Breast epithelium (tissue), 4 donors: ENCODE measurements at places on chromosomes 1 and 21. TPM values are rescaled to one million over a fixed set of nuclear protein-coding genes. Genes with fewer than 3 reads are reported as not detected.

- no peak for DNase-seq
Measured at GRCh38 chr1:91583326-91583755, 82.7 kb downstream of the CDC7 start.

GRCh38 chr1:189783456-189783855 is 694.2 kb downstream of the BRINP3 start:
- DNase-seq: no peak

DNA sequence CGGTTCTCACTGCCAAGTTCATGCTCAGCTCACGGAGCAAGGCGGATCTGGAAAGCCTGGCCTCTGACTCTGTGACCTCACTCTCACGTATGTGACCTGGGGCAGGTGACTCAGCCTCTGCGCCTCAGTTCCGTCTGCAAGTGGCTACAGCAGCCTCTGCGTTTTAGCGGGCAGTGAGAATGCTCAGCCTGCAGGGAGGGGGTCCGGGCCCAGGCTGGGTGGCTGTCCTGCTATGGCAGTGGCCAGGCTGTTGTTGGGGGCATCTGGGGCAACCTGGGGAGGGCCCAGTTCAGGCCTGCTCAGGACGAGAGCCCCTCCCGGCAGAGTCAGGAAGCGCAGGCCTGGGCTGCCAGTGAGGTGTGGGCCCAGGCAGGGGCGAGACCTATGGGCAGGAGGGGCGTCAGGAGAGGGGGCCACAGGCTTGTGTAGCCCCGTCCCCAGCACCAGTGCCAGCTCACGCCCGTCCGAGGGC is 27.9 kb downstream of the ARHGEF16 start:
- peak; percentile 78 for DNase-seq

The SPRR1A gene
- total RNA-seq: not detected

- DNase-seq: peak; percentile 68
Measured at GRCh38 chr1:45802343-45803298, 791 bp upstream of the MAST2 start.

The GJC2 gene
- 1.3 TPM for total RNA-seq

DNA sequence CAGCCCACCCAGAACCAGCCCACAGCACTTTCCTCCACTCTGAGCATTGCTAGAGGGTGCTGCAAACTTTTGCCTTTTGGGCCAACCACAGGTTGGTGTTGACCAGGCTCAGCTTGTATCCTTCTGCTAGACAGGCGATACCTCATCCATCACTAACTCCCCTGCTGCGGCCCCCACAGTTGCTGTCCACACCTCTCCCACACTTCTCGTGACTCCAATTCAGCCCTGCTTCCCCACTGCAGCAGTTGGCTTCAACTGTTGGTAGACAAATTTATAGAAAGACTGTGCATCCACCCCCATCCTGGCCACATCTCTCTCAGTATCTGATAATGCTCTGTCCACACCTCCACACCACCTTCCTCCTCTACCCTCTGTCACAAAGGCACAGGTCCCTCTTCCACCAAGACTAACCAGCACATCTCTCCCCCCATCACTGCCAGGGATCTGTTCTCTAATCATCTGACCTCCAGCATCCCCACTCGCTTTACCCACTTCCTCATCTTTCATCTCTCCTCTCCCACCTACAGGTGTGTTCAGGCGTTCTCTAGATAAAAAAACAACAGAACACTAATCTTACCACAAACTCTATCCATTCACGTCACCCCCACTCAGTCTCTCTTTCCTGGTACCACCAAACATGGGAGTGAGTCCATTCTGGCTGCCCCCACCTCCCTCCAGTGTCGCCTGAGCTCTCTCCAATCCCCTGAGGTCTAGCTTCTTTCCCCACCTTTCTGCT is 15.8 kb upstream of the SLC25A44 start:
- DNase-seq: no peak
